Hippocampal formation (tissue), 2 donors: ENCODE measurements at places on chromosomes 7 and 10.

DNA sequence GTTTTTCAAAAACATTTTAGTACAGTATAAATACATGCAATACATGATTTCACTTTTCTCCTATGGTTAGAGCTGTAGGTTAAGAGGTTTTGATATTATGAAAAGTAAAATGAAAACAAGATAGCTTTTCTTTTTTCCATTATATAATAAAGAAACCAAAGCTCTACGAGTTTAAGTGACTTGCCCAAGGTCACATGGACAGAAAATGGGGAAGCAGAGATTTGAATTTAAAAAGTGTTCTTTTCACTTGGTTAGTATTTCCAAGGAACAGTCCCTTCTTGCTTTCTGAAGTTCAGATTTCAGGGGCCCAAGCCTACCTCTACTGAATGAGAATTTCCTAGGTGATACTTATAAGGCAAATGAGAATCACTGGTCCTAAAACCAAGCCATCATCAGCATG is 13.2 kb upstream of the MAP3K8 start:
- DNase-seq: no peak

- DNase-seq: no peak
Measured at GRCh38 chr7:66776800-66777442, 36.4 kb downstream of the RABGEF1 start.

DNA sequence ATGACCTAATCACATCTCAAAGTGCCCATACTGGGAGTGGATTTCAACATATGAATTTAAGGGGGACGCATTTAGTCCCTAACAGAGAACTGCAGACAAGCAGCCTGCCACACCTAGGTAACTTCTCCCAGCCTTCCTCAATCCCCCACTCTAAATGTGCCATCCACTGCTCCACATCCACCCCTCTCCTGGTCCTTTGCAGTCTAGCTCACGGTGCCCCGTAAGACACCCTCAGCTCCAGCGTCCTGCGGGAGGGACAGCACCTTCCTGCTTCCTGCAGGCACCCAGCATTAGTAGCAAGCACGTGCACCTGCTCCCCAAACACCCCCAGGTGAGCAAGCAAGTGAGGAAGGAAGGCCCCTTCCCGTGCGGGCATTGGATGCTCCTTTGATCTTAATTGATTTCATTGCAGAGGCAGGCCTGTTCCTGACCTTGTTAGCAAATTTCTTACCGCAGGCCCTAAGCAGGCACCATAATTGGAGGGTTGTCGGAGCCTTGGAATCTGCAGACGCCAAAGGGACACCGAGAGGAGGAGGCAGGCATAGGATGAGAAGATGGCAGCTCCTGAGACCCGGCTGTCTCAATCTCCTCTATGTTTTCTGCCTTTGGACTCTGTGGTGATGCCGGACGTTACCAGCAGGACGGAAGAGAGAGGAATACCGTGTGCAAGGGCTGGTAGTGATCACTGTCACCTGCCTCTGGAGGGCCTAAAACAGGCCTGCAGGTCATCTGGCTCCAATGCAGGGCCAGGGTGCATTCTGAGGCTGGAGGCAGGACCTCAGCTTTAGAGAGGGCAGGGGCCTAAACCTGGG is 75.8 kb upstream of the CHST15 start:
- DNase-seq: no peak

GRCh38 chr10:114683593-114683992 is 25.5 kb upstream of the ABLIM1 start:
- no peak for DNase-seq

GRCh38 chr10:6843481-6843881 is 263.4 kb upstream of the PRKCQ start:
- DNase-seq: peak; percentile 43

DNA sequence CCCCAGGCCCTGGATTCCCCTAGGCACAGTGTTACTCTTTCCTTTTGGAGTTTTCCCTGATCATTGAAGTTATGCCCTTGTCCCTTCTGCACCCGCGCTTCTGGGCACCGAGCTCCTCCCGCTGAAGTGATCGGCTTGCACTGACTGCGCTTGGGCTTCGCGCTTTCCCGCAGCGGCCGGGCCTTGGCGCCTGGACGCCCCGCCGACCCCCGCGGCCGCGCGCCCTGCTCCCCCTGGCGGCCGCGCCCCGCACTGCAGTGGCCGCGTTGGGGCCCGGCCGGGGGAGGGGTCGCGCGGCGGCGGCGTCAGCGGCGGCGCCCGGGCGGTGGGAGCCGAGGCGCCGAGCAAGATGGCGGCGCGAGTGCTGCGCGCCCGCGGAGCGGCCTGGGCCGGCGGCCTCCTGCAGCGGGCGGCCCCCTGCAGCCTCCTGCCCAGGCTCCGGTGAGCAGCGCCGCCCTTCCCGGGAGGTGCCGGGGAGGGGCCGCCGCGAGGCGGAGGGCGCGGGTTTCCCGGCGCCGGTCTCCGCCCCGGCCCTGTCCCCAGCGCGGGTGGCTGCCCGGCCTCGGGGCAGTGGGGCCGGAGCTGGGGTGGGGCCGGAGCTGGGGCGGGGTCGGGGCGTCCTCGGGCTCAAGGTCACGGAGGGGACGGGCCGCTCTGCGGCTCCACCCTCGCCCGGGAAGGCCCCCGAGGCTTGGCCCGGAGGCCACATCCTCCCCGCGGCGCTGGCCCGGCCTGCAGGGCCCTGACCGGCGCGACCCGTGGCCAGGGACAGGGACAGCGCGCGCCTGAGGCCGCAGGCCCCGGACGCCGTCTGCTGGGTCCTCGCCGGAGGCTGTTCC is at the start of gene NIPSNAP2:
TSS of gene NIPSNAP2 (plus strand) at position 325 of the 839 bp plus-strand sequence. CDS start at position 350, 25 bp downstream.
- DNase-seq: peak; percentile 75

GRCh38 chr10:45471531-45472310 is 97.7 kb downstream of the ALOX5 start:
- no peak for DNase-seq

DNA sequence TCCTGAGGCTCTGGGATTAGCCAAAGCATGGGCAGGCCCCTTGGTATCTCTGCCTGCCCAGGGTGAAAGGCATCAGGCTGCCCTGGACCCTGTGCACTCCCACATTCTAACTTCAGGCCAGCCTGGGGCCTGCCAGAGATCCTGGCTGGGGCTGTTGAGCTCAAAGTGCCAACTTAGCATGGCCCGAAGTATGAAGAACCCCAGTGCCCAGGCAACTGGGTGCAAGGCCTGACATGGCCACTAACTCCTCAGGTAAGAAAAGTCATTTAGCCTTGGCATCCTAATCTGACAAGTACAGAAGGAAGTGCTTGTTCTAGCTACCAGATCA is 43.2 kb downstream of the FAM53B start:
- DNase-seq: no peak

DNA sequence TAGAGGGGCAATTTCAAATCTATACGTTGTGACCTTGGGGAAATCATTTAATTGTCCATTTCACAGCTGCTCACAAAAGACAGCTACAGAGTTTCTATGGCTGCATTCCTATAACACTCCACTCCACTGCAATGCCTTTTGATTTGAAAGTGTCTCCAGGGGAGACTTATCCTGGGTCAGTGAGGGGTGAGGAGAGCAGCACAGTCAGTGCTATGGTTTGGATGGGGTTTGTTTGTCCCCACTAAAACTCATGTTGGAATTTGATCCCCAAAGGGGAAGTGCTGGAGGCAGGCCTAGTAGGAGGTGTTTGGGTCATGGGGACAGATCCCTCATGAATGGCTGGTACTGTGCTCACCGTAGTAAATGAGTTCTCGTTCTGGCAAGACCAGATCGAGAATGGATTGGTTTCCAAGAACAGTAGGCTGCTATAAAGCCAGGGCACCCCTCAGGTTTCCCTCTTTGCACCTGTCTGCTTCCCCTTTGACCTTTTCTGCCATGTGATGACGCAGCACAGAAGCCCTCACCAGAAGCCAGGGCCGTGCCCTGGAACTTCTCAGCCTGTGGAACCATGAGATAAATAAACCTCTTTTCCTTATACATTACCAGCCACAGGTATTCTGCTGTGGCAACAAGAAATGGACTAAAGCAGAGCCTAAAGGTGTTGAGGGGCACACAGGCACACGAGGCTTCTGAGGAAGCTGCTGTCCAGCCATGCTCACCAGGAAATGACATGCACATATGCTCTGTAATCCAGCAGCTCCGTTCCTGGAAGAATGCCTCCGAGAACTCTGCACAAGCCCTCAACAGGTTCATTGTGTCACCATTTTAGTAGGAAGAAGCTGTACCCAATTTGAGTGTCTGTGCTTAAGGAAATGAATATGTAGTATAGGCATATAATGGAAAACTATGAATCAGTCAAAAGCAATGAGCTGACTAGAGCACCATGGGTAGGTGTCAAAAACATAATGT is 5.0 kb upstream of the PAPOLB start:
- no peak for DNase-seq

- no peak for DNase-seq
Measured at GRCh38 chr10:102451105-102451969, at the start of gene C10orf95. TSS of gene C10orf95 (minus strand) at chr10:102451543. CDS start at chr10:102451093, 450 bp downstream.

DNA sequence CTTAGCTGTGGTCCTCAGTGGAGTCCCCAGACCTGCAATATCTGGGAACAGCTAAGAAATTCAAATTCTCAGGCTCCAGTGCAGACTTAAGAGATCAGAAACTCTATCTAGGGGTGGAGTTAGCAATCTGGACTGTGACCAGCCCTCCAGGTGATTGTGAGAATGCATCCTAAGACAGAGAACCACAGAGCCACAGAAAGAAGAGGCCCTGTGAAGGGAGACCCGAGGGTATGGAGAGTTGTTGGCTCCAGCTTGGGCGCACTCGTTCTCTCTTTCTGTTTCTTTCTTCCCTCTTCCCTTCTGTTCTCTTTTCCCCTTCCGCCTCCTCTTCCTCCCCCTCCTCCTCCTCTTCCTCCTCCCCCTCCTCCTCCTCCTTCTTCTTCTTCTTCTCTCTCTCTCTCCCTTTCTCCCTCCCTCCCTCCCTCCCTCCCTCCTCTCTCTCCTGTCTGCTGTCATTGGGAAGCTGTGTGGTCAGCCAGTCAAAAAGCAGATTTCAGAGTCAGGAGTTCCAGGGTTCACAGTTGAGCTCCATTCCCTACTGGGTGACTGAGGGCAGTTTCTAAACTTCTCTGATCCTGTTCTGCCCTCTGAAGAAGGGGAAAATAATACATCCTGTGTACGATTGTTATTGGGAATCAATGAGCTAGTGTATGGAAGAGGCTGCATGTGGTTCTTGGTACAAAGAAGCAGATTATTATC is 62.1 kb upstream of the STEAP1B start:
- DNase-seq: no peak

- no peak for DNase-seq
Measured at GRCh38 chr7:55104712-55105433, 86.1 kb downstream of the EGFR start.

DNA sequence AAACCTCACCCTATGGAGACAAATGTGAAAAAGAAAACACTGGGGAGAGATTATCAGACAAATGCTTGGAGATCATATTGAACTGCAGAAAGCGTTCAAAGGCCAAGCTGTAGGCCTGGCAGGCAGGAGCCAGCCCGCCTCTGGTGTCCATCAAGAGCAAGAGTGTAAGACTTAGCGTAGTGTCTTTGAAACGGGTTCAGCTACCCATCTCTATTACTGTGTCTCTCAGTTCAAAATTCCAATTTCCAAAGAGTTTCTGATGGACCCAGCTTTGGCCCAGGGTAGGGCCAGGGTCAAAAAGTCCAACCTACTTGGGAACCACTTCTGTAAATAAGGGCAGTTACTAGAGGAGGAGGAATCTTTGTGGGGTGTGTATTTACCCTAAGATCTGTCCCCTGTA is 45.4 kb upstream of the HBP1 start:
- DNase-seq: no peak

- DNase-seq: no peak
Measured at GRCh38 chr10:116907245-116907987, 58.1 kb downstream of the ENO4 start.

- peak; percentile 11 for DNase-seq
Measured at GRCh38 chr7:6614953-6615722, at the start of gene ZNF853. TSS of gene ZNF853 (plus strand) at chr7:6615610. CDS start at chr7:6616175, 565 bp downstream.

DNA sequence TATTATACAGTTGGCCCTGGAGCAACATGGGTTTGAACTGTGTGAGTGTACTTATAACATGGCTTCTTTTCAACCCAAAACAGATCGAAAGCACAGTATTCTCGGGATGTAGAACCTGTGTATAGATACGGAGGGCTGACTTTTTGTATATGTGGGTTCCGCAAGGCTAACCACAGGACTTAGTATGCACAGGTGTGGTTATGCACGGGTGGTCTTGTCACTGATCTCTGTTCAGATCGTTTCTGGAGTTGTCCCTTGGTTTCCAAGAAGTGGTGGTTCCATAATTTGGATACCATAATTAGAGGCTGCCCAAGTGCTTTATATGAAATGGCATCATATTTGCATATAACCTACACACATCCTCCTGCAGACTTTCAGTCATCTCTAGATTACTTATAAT is 10.9 kb upstream of the BHLHA15 start:
- no peak for DNase-seq

GRCh38 chr10:103467406-103467805 is 8.7 kb upstream of the CALHM1 start:
- no peak for DNase-seq

GRCh38 chr7:55438757-55439525 is 73.8 kb downstream of the LANCL2 start:
- DNase-seq: no peak

- DNase-seq: no peak
Measured at GRCh38 chr10:18501198-18501597, 150.2 kb downstream of the NSUN6 start.

DNA sequence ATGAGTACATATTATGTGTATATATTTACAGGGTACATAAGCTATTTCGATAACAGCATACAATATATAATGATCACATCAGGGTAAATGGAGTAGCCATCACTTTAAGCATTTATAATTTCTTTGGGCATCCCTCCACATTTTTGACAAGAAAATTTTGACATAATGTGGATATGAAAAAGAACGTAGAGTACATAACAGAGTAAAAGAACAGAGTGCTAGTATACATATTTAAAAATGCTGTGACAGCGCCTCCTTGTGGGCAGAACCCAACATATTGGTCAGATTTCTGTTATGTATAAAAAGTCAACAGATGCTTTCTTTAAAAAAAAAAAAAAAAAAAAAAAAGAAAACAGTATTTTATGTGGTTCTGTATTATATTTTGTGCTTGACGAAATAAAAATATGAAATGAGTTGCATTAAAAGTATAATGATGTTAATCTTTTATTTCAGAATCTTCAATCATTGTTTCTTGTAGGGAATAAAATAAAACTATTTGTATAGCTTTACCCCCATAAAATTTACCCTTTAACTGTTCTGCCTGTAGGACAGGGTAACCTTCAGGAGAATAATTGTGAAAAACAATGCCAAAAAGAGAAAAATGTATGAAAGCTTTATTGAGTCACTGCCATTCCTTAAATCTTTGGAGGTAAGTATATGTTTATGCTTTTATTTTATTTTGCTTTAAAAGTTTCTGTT is 18.3 kb upstream of the HBP1 start:
- peak; percentile 32 for DNase-seq

GRCh38 chr7:49778731-49779270 is 5.4 kb downstream of the VWC2 start:
- no peak for DNase-seq

- DNase-seq: peak; percentile 5
Measured at GRCh38 chr7:147245274-147245673, 1128.7 kb downstream of the CNTNAP2 start.
